Upper lobe of right lung (tissue), 1 donor: ENCODE measurements at places on chromosomes 3 and 15. TPM values are rescaled to one million over a fixed set of nuclear protein-coding genes. Genes with fewer than 3 reads are reported as not detected.

- peaks cover 7% of the 10 kb centered on the region for H3K36me3 ChIP-seq
- H3K4me1 ChIP-seq, result peaks cover 21% of the 10 kb centered on the region
- peak; percentile 96 for DNase-seq
- H3K27ac ChIP-seq, result peak within 1 kb of the TSS; percentile 91
- no peaks in the 10 kb centered on the region for H3K27me3 ChIP-seq
- peak within 1 kb of the TSS; percentile 93 for H3K4me3 ChIP-seq
Measured at GRCh38 chr15:65184868-65185717, at the start of gene CLPX. Gene CLPX (minus strand): TSS chr15:65185342. CDS start chr15:65185153, 189 bp downstream.

GRCh38 chr3:165835431-165835830 is 1.8 kb downstream of the BCHE start:
- H3K4me1 ChIP-seq, result no peaks in the 10 kb centered on the region
- H3K4me3 ChIP-seq, result peak overlapping the region; percentile 0
- no peak for DNase-seq
- H3K36me3 ChIP-seq, result no peaks in the 10 kb centered on the region
- no peak overlapping the region for H3K27ac ChIP-seq

DNA sequence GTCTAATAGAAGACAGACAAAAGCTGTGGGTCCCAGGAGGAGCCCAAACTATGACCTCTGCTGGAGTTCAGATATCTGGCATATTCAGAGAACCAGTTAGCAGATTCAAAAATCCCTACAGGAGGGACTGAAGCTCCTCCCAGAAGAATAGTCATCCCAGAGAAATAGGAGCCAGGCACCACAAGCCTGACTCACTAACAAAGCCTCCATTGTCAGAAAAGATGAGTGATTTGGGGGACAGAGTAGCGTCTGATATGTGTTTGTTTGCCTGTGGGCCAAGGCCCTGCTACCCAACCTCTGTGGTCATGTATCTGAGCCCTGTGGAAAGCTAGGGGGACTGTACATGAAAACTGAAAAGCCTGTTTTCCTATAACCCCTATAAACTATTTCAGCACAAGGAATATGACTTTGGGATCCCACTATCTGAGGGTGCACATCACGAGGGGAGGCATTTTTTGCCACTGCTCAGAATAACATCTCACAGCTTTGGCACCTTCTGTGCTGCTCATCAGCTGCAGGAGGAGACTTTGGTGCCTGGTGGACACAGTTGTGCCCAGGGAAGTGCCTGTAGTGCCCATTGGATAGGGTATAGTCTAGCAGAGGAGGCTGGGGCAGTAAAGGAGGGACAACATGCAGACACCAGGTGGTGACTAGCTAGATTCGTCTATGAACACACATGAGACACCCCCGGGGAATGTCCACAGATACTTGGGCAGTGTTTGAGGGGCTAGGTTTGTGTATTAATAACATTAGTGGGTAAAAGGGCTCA is 9.7 kb upstream of the LARP6 start:
- H3K4me1 ChIP-seq, result peaks cover 5% of the 10 kb centered on the region
- H3K36me3 ChIP-seq, result no peaks in the 10 kb centered on the region
- no peak overlapping the region for H3K4me3 ChIP-seq
- H3K27ac ChIP-seq, result no peak overlapping the region

DNA sequence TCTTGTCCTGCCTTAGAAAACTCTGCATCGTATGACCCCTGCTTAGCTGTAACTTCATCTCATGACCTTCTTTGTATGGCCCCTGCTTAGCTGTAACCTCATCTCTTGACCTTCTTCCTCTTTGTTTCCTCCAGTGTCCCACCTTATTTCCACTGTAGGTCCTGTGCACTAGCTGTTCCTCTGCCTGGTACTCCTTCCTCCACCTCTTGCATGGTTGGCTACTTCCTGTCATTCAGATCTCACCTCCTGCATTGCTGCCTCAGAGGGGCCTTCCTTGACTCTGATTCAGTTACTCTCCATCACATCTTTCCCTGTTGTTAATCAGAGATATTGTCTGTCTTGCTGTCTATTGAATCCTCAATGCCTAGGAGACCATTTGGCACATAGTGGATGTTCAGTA is 63.2 kb downstream of the PDE8A start:
- H3K36me3 ChIP-seq, result no peaks in the 10 kb centered on the region
- no peak overlapping the region for H3K27ac ChIP-seq
- no peak overlapping the region for H3K4me3 ChIP-seq
- no peak for DNase-seq
- H3K4me1 ChIP-seq, result peaks cover 21% of the 10 kb centered on the region
- H3K27me3 ChIP-seq, result no peaks in the 10 kb centered on the region

The RBM15B gene
- total RNA-seq, result 26.4 TPM
